ENCODE measurements at places on chromosomes 1 and 21.

- no peak for DNase-seq
These were observed 7.5 kb downstream of the CNN3 start for GRCh38 chr1:94919241-94920030.

- DNase-seq = no peak
These were observed 80.8 kb downstream of the KCNJ6 start for GRCh38 chr21:37835481-37835880.

DNA sequence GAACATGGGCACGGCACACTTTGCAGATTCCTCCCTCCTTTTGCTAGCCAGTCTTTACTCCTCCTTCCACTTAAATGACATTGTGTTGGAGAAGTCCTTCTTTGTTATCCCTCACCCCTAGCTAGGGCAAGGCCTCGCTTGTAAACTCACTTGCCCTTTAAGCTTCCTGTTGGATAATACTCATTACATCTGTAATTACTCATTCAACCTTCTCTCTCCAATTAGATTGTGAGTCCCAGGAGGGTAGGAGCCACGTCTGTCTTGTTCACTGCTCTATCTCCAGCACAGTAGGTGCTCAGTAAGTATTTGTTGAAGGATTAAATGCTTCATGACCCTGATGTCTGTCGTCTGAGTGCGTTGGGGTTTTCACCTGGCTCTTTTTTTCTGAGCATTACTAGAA lies 98.7 kb upstream of the USP24 start:
- no peak for DNase-seq

- DNase-seq = no peak
These were observed 138.7 kb upstream of the ZNF648 start for GRCh38 chr1:182200025-182200812.

- no peak for DNase-seq
These were observed 180.2 kb downstream of the PTPRU start for GRCh38 chr1:29416267-29417146.

GRCh38 chr1:204259782-204260181 lies 46.0 kb upstream of the GOLT1A start:
- DNase-seq = no peak

- DNase-seq = no peak
These were observed 918 bp downstream of the IFNLR1 start for GRCh38 chr1:24186031-24186710.

DNA sequence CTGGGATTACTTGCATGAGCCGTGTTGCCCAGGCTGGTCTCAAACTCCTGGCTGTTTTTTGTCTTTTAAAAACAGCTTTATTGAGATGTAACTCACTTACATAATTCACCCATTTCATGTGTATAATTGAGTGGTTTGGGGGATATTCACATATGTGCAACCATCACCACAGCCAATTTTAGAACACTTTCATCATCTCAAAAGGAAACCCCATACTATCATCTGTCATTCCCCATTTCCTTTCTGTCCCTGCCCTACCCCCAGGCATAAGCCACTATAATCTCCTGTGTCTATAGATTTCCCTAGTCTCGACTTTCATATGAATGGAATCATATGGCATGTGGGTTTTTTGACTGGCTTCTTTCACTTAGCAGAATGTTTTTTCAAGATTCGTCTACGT lies 43.3 kb downstream of the GPR137B start:
- DNase-seq = no peak

- DNase-seq = no peak
These were observed 3.8 kb downstream of the NFIA start for GRCh38 chr1:61085983-61086644.

DNA sequence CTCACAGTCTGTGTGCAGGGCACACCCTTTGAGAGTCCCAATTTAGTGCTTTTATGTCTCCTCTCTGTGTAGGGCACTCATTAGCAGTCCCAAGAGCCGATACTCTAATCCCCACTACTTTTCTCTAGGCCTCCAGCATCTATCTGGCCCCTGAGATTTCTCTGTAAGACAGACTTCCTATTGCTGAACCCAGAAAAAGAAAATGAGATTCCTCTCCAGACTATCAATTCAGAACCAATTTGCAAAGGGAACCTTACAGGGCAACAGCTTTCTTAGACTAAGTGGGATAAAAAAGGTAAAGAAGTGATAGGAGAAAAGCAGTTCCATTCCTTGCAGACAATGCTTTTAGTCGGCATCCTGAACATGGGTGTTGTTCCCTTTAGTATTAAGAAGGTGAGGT lies 172.2 kb downstream of the EDEM3 start:
- no peak for DNase-seq

DNA sequence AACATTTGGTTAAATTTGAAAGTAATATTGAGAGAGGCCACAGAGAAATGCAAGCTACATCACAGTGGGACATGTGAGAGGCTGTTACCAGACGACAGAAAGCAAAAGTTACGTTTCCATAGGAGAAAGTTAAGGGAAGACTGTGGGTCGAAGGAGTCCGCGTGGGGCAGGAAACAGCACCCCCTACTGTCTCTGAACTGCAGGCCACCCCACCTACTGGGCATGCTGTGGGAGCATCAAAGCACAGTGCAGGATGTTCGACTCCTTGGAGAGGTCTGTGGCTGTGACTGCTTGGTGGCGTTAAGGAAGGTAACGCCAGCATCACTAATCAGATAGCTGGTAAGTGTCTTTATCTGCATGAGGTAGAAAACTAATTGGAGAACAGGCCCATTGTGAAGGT lies 123.9 kb downstream of the PTBP2 start:
- no peak for DNase-seq

DNA sequence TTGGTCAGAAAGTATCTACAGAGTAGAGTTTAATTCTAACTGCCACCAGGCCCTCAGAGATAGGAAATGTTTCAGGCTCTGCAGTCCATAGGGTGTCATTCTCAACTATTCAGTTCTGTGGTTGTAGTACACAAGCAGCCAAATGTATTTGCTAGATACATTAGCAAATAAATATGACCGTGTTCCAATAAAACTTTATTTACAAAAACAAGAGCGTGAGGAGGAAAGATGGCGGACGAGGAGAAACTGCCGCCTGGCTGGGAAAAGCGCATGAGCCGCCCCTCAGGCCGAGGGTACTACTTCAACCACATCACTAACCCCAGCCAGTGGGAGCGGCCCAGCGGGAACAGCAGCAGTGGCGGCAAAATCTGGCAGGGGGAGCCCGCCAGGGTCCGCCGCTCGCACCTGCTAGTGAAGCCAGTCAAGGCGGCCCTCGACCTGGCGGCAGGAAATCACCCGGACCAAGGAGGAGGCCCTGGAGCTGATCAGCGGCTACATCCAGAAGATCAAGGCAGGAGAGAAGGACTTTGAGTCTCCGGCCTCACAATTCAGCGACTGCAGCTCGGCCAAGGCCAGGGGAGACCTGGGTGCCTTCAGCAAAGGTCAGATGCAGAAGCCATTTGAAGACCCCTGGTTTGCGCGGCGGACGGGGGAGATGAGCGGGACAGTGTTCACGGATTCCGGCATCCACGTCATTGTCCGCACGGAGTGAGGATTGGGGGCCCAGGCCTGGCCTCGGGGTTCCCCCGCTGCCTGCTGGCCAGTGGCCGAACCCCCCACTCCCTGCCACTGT lies 286.1 kb downstream of the LRRC40 start:
- no peak for DNase-seq

DNA sequence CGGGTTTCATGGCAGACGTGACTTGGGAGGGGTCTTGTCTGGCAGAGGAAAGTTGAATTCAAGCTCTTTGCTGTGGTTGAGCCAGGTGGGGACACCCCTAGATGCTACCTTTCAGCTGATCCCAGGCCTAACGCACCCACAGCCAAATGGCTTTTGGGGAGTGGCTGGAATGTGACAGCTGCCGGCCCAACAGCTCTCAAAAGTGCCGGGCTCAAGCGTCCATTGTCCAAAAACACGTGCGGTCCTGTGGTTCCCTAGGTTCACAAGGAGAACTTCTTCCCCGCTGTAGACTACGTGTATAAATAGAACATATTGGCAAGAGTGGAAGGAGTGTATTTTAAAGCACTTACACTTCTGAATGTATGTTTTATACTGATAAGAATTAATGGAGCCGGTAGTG lies 87.1 kb upstream of the ARHGEF16 start:
- no peak for DNase-seq

DNA sequence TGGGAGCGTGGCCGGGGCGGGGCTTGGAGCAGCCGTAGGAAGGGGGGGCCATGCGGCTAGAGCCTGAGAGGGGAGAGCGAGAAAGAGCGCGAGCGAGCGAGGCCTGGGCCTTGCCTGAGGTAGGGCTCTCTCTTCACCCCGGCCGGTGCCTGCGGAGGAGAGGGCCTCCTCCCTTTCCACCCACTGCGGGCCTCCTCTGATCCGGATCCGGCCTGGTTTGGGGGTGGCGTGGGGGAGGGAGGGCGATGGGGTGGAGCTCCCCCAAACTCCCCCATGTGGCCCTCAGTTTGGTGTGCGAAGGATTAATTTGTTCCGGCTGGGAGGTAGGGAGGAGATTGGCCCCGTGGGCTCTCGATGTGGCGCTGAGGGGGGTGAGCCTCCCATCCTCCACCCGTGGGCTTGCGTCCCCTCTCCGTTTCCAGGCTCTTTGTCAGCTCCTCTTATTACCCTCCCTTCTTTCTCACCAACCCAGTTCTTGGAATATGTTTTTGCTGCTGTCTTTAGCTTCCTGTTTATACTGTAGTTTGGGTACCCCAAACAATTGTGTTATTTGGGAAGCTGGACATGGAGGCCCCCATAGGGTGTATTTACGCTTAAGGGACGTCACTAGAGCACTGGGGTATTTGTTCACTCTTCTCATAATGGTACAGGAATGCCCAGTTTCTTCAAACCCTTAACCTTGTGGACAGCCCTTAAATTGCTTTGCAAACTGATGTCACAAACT lies 685 bp downstream of the UBAP2L start:
- peak; percentile 64 for DNase-seq

GRCh38 chr1:65056866-65057265 lies 90.5 kb upstream of the JAK1 start:
- no peak for DNase-seq

GRCh38 chr1:223175633-223176032 lies 32.6 kb upstream of the TLR5 start:
- no peak for DNase-seq

DNA sequence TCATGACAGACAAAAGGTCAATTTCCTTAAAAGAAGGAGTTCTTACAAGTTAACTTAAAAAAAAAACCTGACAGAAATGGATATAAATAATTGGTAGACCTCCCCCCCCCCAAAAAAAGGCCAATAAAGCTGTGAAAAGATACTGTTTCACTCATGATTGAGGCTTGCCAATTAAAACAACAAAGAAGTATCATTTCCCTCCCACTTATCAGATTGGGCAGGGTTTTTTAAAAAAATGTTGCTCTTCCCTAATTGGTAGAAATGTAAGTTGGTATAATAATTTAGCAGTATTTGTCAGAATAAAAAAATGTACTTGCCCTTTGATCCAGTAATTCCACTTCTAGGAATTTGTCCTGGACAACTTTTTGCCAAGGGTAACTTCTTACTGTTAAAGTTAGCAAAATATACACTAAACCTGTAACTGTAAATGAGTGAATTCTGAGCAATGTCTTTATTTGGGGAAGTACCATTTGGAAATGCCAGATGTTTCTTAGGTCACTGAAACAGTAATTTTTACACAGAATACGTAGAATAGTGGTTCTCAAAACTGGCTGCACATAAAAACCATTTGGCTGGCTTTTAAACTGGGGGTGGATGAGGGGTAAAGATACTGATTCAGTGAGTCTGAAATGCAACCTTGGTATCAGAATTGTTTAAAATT lies 17.5 kb downstream of the RNF2 start:
- no peak for DNase-seq

DNA sequence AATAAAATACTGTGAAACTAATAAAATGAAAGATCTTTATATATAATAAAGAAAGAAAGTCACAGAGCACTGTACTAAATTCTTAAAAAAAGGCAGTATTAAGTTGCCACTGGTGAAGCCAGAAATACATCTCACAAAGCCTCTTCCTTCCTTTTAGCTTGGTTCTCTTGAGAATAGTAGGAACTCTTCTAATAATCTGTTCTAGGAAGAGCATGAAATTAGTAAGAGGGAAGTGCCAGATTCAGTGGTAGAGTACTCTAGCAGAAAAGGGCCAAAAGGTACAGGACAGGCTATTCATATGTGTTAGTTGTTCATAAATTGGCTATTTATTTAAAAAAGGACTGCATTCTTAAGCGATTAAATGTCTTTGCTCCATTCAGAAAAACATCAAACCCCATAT lies 33.7 kb downstream of the CTTNBP2NL start:
- DNase-seq = no peak

- DNase-seq = no peak
These were observed 400.3 kb upstream of the CAMK1G start for GRCh38 chr1:209183195-209183594.

DNA sequence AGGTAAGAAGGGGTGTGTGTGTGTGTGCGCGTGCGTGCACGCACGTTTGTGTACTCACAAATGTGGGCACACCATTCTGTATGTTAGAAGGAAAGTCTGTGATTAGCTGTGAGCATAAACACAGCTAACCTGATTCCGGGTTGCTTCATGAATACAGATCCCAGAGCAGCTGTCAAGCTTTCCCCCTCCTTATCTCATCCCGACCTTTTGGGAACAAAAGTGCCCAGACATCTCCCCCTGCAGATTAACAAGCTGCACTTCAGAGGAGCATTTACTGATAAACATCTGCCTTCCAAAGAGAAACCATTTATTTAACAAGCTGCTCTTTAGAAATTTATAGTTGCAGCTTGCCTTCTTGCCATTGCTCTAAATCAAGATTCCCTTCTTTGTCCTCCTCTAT lies 97.0 kb downstream of the MT1HL1 start:
- DNase-seq = no peak

DNA sequence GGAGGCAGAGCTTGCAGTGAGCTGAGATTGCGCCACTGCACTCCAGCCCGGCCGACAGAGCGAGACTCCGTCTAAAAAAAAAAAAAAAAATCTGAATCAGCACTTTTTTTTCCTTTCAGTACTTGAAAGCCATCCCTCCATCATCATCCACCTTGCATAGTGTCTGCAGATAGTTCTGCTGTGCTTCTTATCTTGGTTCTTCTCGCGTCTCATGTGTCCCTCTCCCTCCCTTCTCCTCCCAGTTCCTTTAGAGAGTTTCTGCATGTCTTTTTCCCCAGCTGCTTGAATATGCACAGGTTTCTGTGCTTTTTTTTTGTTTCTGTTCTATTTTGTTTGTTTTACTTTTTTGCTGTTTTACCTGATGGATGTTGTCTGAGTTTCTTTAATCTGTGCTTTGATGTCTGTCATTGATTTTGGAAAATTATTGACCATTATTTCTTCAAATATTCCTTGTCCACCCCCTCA lies 3.9 kb upstream of the COL18A1 start:
- no peak for DNase-seq

- DNase-seq = no peak
These were observed 19.9 kb upstream of the CLDN14 start for GRCh38 chr21:36499578-36500471.

- no peak for DNase-seq
These were observed 426.6 kb upstream of the B3GALT2 start for GRCh38 chr1:193613041-193613440.

GRCh38 chr1:80392529-80392928 lies 1386.0 kb upstream of the ADGRL4 start:
- no peak for DNase-seq

GRCh38 chr1:204410688-204411450 lies 748 bp downstream of the PPP1R15B start:
- no peak for DNase-seq

GRCh38 chr1:52281518-52281917 lies 84.5 kb downstream of the CC2D1B start:
- no peak for DNase-seq

GRCh38 chr1:70717656-70718055 lies 306.6 kb downstream of the CTH start:
- DNase-seq = no peak

- DNase-seq = no peak
These were observed 1010.3 kb downstream of the KCNT2 start for GRCh38 chr1:195597891-195598290.

GRCh38 chr1:246420300-246420699 lies 86.8 kb downstream of the SMYD3 start:
- DNase-seq = no peak

- DNase-seq = no peak
These were observed 2.1 kb upstream of the RD3 start for GRCh38 chr1:211493876-211494653.
